ENCODE measurements at places on chromosomes 7 and 10. TPM values are rescaled to one million over a fixed set of nuclear protein-coding genes. Genes with fewer than 3 reads are reported as not detected.
A peak's percentile ranks its signal among the peaks of the same experiment; 100 is the strongest.

HOXA11 gene
- not detected for total RNA-seq

AKR1C2 gene
- 2.8 TPM for total RNA-seq

- peak; percentile 28 for DNase-seq
Measured at GRCh38 chr10:323651-324293, 188.5 kb downstream of the ZMYND11 start.

DNA sequence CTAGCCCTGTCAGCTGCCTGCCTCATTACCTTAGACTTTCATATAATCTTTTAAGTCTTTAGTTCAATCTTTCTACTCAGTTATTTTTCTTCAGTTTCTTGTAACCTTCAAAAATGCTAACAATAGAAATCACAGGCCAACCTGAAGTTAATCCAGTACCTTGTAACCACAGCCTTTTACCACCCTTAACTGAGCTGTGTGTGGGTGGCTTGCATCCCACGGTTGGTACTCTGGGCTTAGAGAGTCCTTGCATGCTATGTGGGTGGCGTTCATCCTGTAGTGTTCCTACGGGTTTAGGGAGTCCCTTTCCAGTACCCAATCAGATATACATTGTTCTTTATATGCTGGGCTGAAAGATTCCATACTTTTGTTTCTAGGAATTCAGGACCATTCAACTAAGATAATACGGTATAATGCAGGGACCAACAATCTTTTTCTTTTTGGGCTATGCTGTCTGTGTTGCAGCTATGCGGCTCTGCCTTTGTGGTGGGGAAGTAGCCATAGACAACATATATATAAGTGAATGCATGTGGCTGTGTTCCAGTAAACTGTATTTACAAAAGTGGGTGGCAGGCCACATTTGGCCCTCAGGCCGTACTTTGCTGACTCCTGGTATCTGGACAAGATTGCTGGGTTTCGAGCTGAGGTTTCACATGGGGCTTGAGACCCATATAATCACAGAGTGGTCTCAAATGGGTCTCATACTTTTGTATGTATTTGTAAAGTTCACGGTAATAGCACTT lies 280.8 kb upstream of the LRGUK start:
- no peak for DNase-seq

- DNase-seq, result no peak
Measured at GRCh38 chr7:10720042-10720441, 253.6 kb upstream of the PHF14 start.

DNA sequence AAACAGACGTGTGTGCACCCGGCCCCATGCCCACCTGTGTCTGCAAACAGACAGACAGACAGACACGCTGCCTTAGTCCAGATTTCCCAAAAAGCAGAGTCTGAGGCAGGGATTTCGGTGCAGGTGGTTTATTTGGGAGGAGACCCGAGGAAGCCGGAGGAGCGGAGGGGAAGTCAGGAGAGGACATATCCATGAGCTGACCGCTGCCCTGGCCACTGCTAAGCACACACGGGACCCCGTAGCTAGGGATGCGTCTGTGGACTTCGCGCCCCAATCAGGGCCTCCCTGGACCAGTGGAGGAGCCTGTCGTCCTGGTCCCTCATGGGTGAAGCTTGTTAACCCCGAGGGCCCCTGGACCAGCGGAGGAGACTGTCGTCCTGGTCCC lies 47.6 kb downstream of the FOXL3 start:
- no peak for DNase-seq

ANKRD61 gene
- total RNA-seq, result not detected

UTF1 gene
- total RNA-seq, result not detected

NPY gene
- not detected for total RNA-seq

DNA sequence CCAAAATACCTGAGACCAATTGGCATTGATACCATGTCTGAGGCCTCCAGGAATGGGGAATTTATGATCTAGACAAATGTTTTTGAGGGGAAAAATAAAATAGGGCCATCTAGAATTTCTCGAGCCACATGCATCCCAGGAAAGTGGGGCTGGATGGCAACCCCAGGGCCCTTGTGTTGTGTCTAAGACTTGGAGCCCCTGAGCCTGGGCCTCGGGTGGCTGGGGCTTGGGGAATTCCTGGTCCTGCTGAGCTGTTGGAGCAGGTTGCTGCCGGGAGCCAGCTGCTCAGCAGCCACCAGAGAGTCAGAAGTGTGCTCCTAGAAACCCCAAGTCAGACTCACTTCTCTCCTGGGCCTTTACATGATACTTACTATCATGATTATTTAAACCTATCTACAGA lies 172.9 kb downstream of the WDR37 start:
- no peak for DNase-seq

DNA sequence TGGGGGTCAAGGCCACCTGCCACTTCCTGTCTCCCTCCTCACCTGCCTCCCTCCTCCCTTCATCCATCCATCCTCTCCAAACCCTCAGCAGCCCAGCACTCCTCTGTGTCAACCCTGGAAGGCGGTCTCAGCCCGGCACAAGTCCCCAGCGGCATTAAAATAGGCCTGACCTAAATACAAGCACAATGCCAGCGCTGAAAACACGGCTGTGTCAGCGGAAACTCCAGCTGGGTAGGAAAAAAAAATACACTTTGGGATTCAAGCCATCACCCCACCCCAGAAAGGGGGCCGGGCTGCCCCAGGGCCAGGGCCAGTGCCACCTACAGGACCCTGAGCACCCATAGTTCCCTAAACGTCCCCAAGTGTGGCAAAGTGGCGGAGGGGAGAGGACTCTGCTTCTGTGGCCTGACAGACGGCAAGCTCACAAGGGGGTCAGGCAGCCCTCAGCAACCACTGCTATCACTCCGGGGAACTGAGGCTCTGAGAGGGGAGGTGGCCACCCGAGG lies 22.7 kb upstream of the GTF2IRD1 start:
- peak; percentile 43 for DNase-seq

GRCh38 chr10:104641187-104641936 lies at the start of gene SORCS3:
TSS of gene SORCS3 (plus strand) at chr10:104641290.
- DNase-seq, result peak; percentile 27

- no peak for DNase-seq
Measured at GRCh38 chr7:35691827-35692307, 3.1 kb downstream of the HERPUD2 start.

DNA sequence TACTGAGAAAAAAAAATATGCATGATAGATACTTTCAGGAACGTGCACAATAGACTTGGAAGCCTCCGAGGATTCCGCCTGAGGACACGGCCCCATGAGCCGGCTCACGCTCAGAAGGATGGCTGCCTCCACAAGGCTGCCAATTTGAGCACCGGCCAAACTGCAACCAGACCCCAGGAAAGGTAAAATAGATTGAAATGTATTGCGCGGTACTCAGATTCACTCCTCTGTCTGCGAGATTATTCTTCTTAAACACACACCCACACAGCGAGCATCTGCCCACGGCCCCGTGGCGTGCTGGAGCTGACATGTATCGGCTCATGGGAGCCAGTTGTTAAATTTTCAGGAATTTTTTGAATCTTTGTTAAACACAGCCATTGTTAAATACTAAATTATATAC lies 653.2 kb upstream of the MKI67 start:
- DNase-seq, result peak; percentile 48

GRCh38 chr10:110641256-110641655 lies 2.9 kb upstream of the RBM20 start:
- DNase-seq, result peak; percentile 42

GRCh38 chr10:29346296-29347001 lies 57.6 kb downstream of the LYZL1 start:
- no peak for DNase-seq

DNA sequence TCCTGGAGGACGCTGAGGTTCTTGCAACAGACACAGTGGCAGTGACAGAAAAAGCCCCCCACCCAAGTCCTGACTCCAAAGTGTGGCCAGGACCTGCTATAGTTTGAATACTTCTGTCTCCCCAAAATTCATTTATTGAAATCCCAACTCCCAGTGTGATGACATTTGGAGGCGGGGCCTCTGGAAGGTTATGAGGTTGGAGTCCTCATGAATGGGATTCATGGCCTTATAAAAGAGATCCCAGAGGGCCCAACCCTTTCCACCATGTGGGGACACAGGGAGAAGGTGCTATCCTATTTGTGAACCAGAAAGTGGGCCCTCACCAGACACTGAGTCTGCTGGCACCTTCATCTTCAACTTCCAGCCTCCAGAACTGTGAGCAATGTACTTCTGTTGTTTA lies 18.3 kb downstream of the ANXA11 start:
- no peak for DNase-seq

All from tongue (tissue), 3 donors.